GM13976 (cell line): ENCODE measurements at places on chromosomes 4 and X.

DNA sequence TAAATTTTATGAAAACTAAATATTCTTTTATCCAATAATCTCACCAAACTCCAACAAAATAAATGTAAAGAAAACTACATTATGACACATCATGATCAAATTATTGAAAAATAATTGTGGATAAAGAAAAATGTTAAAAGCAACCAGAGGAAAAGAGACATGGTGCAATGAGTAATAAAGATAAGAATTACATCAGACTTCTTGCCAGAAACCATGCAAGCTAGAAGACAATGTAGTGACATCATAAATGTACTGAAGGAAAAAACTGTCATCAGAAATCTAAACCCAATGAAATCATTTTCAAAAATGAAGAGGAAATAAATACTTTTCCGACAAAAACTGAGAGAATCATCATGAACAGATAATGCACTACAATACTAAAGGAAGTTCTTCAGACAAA, 135.9 kb upstream of the EOLA2 start:
- DNase-seq: no peak

GRCh38 chr4:20666012-20666860, 34.0 kb upstream of the PACRGL start:
- DNase-seq: no peak

- DNase-seq: no peak
Observed at GRCh38 chr4:108417923-108418322, 202.5 kb upstream of the RPL34 start.

GRCh38 chr4:40984051-40984450, 230.3 kb downstream of the APBB2 start:
- DNase-seq: no peak

DNA sequence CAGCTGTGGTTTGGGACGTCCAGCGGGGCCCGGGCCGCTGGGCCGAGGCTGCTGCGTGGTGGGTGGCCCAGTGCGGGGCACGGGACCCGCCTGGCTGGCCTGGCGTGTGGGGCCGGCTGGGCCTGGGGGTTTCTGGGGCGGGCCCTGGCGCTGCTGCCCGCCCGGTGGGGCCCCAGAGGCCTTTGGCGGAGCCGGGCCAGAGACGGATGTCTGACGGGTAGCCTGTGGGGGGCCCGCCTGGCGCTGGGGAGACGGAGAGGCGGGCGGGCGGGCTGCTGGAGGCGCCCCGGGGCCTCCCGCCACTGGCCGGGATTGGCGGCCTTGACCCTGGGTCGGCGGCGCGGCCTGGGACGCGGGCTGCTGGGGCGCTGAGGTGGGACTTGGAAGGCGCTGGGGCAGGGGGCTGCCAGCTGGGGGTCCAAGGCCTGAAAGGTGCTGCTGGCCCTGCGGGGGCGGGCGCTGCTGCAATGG, 8.1 kb upstream of the TIMP1 start:
- no peak for DNase-seq

- peak; percentile 76 for DNase-seq
Observed at GRCh38 chr4:108030332-108030731, 40.6 kb downstream of the HADH start.

- no peak for DNase-seq
Observed at GRCh38 chrX:48992341-48992740, 9.7 kb downstream of the GRIPAP1 start.
